ENCODE measurements at places on chromosomes 2 and 18.

GRCh38 chr2:8662239-8662879, 19.5 kb upstream of the ID2 start:
- no peak for DNase-seq

GRCh38 chr2:240320204-240320993, 115.1 kb upstream of the GPC1 start:
- DNase-seq, result no peak

DNA sequence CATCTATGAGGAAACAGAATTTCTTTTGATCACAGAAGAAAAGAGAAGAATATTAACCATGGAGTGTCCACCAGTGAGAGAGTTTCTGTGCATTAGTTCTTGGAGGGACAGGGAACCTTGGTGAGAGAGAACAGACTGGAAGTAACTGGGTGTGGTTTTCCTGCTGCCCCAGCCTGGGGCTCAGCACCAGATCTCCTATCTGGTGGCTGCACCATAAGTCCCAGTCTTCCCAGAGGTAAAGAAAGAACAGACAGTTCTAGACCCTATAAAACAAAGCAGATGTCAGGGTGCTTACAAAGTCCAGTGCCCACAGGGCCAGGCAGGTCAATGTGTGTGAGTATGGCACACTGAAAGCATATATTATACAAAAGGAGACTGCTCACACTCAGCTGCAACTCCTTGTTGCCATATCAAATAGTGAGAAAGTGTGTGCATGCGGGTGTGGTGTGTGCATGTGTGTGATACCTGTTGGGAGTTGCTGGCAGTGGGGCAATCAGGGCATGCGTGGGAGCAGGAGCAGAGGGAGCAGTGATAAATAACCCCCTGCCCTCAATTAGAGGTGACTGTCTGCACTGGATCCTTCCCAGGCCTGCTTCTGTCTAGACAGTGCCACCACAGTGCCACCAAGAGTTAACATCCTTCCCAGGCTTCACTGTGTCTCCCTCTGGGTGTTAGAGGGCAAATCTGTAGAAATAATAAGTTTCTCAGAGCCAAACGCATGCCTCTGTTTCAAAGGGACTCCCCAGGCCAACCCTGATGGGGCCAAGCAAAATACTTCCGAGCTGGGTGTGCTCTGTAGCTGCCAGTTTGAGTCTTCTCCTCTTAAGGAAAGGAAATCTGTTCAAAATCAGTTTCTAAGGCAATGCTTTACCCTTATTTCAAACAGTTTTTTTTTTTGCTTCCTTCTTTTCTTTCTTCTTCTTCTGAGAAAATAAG, 45.7 kb downstream of the RDH14 start:
- no peak for DNase-seq

- no peak for DNase-seq
Measured at GRCh38 chr2:23375448-23375847, 9.5 kb upstream of the KLHL29 start.

DNA sequence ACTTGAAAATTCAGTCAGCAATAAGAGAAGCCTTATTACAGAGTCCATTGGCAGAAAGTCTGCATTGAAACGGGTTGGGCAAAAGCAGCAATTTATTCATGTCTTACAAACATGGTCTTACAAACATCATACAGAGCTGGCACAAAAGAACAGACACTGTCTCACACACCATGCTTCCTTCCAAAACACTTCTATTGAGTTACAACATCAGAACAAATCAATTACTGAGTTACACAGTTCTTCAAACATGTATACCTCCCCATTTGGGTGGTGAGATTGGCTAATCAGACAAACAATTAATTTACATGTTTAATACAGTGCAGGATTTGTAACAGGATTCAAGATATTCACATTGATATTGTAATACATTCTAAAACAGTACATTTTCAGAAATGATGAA, 9.5 kb downstream of the SYT4 start:
- DNase-seq, result no peak

DNA sequence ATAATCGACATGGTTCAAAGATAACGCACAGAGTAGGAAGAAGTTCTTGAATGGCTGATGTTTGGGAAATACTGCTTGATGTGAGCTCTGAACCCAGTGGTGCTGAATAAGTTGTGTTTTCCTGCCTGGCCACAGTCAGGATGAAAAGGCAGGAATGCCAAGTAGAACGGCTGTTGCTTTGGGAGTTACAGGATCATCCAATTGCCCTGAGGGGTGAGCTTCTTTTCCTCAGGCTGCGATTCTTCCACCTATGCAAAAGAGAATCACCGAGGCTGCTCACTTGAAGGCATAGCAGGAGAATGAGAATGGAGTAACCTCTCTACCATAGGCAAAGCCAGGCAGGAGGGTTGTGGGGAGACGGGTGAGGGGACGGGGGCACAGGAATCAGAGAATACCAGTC, 14.4 kb upstream of the IGFBP2 start:
- DNase-seq, result no peak

- DNase-seq, result no peak
Measured at GRCh38 chr2:127118038-127118437, 11.1 kb upstream of the BIN1 start.

GRCh38 chr2:16260041-16260830, 319.9 kb downstream of the MYCN start:
- no peak for DNase-seq

- DNase-seq, result no peak
Measured at GRCh38 chr2:45643095-45643494, 8.4 kb upstream of the PRKCE start.

- DNase-seq, result no peak
Measured at GRCh38 chr2:205858881-205859441, 176.7 kb downstream of the NRP2 start.

GRCh38 chr2:239894276-239894675, 130.9 kb downstream of the NDUFA10 start:
- DNase-seq, result no peak

DNA sequence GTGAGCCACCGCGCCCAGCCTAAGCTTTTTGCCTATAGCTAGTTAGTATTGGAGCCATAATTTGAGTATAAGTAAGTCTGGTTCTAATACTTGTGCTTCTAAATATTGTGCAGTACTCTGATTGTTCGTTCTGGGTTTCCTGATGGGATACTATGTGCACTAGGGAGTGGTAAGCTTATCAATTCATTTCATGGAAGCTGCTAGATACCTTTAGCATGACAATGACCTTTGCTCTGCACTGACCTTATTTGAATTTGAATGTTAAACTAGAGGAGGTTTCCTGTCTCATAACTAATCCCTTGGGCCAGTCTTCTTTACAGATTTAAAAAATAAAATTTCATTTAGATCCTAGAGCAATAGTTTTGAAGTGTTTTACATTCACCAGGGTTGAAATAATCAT, 125.1 kb downstream of the GPD2 start:
- no peak for DNase-seq

- DNase-seq, result no peak
Measured at GRCh38 chr2:215711471-215712034, 275.7 kb upstream of the FN1 start.

- DNase-seq, result no peak
Measured at GRCh38 chr2:46695283-46695682, 215.9 kb downstream of the TMEM247 start.

DNA sequence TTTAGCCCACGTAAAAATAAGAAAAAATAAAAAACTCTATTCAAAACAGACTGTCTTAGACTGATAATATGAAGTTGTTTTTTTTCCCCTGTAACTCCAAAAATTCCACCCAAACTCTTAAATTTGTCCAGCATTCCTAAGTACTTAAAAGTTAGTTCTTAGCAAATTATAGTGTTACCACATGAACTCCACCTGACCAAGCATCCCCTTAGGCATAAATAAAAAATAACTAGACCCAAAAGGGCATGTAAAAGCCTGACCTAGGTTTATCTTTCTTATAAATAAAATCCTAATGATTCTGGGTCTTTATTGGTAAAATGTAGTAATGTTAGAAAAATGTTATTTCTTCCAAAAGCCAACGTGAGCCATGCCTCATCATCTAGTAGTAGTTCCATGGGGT, 54.3 kb downstream of the TTC21B start:
- no peak for DNase-seq

- DNase-seq, result no peak
Measured at GRCh38 chr2:160423126-160423525, 70.5 kb downstream of the RBMS1 start.

DNA sequence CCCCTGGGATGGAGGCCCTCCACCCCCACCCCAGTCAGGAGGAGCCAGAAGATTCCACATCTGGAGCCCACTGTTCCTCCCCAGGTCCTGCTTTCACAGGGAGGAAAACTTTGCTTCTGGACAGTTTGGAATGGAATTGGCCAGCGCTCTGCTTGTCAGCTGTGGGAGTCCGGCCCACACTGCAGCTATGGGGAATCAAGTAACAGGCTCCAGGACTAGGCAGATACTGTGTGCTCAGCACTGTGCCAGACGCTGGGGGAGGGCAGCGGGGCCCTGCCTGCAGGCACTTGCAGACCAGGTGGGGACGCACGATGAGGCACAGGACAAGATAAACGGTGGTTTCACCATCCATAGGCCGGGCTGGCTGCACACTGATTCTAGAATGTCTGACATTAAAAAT, 114.0 kb downstream of the STPG4 start:
- DNase-seq, result no peak

DNA sequence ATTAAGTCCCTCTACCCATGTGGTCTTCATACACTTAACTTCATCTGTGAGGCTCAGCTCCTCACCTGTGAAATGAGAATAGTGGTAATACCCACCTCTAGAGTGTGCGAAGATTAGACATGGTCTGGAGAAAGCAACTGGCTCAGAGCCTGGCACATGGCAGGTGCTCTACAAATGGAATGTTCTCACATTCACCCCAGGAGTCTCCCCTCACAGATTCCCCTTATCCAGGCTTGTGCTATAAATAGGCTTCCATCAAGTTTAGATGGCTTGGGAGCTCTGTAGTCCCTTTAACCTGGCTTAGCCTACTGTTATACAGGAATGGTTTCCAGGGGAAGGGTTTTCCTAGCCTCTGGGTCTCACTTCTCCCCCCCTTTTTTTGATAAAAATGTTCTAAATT, 455.9 kb downstream of the RNF144A start:
- no peak for DNase-seq

- no peak for DNase-seq
Measured at GRCh38 chr2:165787334-165787733, 6.7 kb downstream of the GALNT3 start.

DNA sequence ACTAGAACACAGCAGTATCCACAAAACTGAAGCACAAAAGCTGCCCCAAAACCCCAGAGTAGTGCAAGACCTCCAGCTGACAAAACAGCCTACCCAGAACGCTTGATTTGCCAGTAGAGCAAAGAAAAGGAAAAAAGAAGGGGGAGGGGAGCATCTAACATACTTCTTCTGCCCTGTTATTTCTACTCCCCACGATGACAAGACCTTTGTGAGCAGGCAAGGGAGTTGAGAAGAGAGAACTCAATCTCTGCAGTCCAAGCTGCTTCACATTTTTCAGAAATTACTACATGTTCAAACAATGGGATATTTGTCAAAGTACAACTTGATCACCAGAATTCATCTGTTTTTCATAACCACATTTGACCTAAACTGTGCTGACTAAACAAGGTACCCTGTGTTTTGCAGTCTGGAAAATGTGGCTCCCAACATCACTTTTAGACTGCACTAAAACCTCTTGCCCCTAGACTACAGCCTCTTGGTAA, 286.7 kb downstream of the EXOC6B start:
- no peak for DNase-seq

DNA sequence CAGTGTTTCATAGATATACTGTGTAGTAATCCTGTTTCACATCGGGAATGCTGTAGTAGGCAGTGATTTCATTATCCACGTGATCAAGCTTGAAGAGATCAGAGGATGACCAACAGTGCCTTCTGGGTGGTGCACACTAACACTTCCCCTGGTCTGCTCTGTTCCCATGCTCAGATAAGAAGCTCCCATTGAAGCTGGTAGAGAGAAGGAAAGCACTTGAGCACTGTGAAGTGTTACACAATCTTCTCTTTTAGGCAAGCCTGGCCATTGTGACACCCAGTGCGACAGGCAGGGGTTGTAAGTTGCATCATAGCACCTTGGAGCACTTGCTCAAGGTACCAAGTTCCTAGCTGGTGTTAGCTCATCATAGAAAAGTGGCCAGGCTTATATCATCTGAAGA, 30.6 kb upstream of the GPD2 start:
- DNase-seq, result no peak

GRCh38 chr18:33470216-33470615, 29.7 kb upstream of the CCDC178 start:
- DNase-seq, result no peak

DNA sequence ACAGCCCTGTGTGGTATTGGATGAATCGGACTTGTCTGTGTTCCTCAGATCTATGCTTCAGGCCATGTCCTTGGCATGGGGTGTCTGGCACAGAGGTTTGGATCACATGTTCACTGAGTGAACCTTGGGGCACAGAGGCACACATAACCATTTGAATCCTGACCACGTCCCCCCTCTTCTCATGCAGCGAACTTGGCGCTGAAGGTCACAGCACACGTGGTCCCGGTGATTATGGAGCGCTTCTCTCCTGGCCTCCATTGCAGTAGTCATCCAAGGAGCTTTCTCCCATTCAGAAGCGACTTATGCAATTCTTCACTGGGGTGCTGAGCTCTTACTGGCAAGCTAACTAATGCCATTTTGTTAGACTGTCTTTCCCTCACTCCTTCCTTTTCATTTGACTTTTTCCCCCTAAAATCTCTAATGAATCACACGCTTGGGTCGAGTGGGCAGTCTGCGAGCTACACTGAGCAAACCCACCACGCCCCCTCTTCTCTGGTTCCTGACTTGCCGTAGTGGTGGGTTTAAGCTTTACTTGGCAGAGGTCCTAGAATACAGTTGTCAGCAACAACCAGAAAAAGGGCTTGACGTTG, 59.4 kb downstream of the KCNG2 start:
- no peak for DNase-seq

- no peak for DNase-seq
Measured at GRCh38 chr2:234669621-234670020, 172.7 kb upstream of the ARL4C start.

DNA sequence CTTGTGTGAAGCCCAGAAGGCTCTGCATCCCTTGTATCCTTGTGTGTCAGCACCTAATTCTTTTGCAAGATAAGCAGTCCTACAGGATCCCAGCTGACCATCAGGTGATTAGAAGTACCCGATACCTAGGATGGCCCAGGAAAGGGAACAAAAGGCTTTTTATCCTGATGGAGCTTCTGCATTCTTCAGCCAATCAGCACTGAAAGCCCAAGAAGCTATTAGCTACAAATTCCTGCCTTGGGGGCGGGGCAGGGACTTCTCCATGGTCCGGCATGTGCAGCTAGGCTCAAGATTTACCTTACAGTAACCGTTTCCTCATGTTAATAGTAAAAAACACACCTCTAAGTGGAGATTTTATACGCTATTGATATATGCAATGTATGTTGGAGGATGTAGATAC, 264.6 kb upstream of the THUMPD2 start:
- no peak for DNase-seq

Measured in activated CD4-positive, alpha-beta T cell treated with anti-CD3 and anti-CD28 coated beads for 48 hours (primary cell).